ENCODE measurements at places on chromosomes 11 and 22.
A peak's percentile ranks its signal among the peaks of the same experiment; 100 is the strongest.

- peak; percentile 63 for DNase-seq
Observed at GRCh38 chr11:123246749-123247495, 51.9 kb upstream of the CLMP start.

- peak; percentile 49 for DNase-seq
Observed at GRCh38 chr11:117232092-117232878, at the start of gene RNF214. RNF214 (plus strand) TSS chr11:117232671; CDS start chr11:117234273, 1,602 bp downstream.

- DNase-seq: no peak
Observed at GRCh38 chr11:70034740-70035365, 43.3 kb upstream of the ANO1 start.

DNA sequence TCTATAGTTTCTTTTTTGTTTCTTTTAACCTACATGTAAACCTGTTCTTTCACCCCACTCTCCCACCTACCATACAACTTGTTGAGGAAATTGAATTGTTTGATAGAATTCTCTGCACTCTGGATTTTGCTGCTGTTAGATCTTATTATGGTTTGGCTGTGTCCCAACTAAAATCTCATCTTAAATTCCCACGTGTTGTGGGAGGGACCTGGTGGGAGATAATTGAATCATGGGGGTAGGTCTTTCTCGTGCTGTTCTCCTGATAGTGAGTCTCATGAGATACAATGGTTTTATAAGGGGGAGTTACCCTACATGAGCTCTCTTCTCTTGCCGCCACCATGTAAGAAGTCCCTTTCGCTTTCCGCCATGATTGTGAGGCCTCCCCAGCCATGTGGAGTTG is 15.0 kb upstream of the PITPNB start:
- no peak for DNase-seq

GRCh38 chr11:80462211-80462610 is 1021.4 kb upstream of the TENM4 start:
- DNase-seq: no peak

- DNase-seq: no peak
Observed at GRCh38 chr22:45974498-45974897, 2.5 kb downstream of the WNT7B start.

DNA sequence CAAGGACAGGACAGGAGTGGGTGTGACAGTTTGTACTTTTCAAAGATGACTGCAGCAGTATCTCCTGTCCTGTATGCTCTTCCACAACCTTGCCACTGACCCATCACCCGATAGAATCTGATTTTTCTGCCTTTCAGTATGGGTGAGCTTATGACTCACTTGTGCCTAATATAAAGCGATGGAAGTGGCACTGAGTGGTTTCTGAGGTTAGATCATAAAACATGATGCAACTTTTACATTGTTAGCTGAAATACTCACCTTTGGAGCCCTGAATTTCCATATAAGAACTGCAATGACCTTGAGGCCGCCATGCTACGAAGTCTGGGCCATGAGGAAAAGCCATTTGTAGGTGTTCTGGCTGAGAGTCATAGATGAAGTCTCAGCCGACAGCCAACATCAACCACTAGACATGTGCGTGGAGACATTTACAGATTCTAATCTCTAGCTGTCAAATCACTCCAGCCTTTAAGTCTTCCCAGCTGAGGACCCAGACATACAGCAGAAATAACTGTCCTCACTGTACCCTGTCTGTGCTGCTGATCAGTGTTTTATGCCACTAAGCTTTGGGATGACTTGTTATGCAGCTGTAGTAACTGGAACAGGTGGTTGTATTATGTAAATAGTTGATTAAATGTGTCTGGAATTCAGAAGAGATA is 105.9 kb upstream of the ARHGAP20 start:
- DNase-seq: no peak

DNA sequence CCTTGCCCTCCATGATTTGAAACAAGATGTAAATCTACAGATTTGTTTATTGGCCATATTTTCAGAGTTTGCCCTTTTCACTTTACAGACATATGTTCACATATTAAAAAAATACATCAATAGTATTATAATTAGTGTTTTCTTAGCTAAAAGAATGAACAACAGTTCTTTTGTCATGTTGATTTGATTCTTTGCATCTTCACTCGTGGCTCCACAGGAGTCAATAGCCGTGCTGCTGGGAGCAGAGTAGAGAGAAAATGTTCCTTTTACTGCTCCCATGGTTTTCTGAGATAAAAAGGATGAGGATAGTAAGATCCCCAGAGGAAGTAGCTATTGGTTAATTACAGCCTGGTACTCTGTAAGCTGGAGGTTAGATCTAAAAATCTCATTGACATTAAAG is 151.2 kb downstream of the PGR start:
- no peak for DNase-seq

DNA sequence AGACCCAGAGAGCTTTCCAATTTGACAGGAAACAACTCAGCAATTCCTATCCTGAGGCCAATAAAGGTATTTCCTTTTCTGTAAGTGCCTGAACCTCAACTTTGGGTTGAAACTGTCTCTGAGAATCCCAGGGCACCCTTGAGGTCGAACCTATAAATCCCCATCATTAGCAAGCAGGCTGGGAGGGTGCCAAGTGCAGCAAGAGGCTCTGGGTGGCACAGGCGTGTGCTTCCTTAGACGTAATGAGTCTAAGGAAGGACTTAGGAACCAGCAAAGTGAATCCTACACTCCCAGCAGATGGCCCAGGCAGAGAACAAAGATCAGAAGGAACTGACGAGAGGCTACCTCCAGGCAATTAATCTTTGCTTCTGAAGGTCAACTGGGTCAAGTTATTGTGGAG is 234.3 kb upstream of the NARS2 start:
- DNase-seq: no peak

GRCh38 chr11:105612771-105613170 is 2.9 kb downstream of the GRIA4 start:
- no peak for DNase-seq

- no peak for DNase-seq
Observed at GRCh38 chr22:29871684-29872083, 11.3 kb upstream of the MTMR3 start.

GRCh38 chr11:68040101-68040956 is 1.5 kb downstream of the TCIRG1 start:
- DNase-seq: peak; percentile 9

DNA sequence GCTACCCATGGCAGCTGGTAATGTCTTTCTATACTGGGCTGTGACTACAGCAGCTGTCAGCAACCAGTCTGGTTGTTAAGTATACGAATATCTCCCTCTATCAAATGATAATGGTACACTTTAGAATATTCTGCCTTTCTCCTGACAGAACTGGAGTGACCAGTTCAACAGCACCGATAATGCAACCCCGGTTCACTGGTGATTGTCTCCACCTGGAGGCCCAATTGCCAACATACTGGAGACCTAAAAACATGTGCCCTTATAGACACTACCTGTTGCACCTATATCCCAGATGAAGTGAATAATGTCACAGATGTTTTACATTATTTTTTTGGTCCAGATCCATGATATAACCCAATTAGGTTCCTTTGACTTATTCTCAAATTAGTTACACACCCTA is 21.1 kb downstream of the OR5P2 start:
- DNase-seq: no peak

- no peak for DNase-seq
Observed at GRCh38 chr11:47369676-47370075, 8.7 kb downstream of the SPI1 start.

DNA sequence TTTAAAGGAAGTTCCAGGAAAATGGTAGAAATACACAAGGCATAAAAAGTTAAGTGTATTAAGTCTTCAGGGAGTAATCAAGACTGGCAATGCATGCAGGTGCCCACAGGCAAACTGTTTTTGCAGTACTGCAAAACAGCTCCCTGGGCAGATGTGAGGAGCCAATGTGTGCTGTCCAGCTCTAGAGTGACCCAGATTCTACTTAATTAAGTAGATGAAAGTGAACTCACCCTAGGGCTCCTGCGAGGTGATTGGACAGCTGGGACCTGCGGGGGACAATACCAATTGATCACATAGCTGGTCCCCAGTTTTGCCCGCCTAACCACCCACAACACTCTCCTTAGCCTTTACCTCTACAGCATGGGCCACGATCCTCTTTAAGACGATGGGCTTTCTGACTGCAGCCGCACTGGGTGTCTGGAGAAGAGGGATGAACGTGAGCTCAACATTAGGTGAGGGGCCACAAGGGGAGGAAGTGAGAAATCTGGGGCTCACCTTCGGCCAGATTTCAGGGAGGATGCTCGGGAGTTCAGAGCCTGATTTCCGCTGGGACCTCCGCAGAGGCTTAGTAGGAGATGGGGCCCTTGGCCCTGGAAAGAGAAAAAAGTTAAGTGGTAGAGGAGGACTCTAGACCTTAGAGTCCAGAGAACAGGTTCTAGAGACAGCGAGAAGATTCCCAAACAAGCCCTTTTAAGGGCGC is 556 bp downstream of the CDCA5 start:
- DNase-seq: no peak

DNA sequence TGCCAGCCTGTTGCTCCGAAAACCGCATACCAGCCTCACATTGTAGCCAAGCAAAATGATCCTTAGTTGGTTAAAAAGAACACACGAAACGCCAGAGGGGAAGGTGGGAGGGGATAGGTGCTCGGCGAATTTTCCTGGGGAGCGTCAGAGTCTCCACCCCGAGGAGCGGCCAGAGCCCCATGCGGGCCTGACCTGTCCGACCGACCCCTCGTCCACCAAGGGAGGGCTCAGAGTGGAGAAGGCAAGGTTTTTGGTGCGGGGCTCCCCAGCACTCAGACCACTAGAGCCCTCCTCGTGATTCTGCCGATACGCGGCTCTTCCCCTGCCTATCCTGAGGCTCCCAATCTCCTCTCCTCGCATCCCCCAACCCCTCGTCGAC is 39.6 kb downstream of the DIXDC1 start:
- DNase-seq: no peak

- DNase-seq: no peak
Observed at GRCh38 chr22:46491946-46492345, 45.5 kb downstream of the CELSR1 start.

- no peak for DNase-seq
Observed at GRCh38 chr11:130636722-130637464, 188.4 kb downstream of the ADAMTS15 start.

- no peak for DNase-seq
Observed at GRCh38 chr11:124837491-124837856, 27.8 kb upstream of the ROBO3 start.

DNA sequence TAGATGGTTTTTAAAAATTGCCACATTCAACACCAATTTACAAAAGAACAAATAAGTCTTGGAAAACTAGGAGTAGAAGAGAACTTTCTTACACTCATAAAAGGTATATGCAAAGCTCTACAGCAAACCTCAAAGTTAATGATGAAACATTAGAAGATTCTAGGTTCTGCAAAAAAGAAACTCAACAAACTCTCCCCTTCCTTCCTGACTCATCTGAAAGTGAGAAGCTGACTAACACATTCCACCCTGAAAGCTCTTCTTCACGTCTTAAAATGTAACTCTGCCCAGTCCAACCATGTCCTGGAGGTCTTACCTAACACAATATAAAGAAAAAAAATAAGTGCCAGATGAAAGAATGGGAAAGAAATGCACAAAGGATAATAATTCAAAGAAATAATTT is 218.9 kb upstream of the ISX start:
- DNase-seq: no peak

GRCh38 chr11:117588166-117588810 is 208.7 kb downstream of the DSCAML1 start:
- DNase-seq: no peak

GRCh38 chr22:22009661-22010060 is 27.1 kb upstream of the TOP3B start:
- DNase-seq: no peak

DNA sequence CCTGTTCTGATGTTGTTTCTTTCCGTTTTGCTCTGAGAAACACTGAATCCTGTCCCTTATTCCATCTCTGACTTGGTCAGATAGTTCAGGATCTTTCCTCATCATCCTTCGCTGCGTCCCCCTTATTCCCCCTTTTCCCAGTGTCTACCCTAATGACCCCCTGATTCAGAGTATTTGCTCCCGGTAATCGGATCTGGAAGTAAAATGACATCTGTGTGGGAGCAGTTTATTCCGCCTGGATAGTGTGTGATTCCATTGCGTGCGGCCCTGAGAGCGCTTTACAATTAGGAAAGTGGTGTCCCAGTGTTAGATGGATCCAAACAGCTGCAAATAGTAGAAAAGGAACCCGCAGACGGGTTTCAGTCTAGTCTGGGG is 606 bp downstream of the DRG1 start:
- DNase-seq: no peak

DNA sequence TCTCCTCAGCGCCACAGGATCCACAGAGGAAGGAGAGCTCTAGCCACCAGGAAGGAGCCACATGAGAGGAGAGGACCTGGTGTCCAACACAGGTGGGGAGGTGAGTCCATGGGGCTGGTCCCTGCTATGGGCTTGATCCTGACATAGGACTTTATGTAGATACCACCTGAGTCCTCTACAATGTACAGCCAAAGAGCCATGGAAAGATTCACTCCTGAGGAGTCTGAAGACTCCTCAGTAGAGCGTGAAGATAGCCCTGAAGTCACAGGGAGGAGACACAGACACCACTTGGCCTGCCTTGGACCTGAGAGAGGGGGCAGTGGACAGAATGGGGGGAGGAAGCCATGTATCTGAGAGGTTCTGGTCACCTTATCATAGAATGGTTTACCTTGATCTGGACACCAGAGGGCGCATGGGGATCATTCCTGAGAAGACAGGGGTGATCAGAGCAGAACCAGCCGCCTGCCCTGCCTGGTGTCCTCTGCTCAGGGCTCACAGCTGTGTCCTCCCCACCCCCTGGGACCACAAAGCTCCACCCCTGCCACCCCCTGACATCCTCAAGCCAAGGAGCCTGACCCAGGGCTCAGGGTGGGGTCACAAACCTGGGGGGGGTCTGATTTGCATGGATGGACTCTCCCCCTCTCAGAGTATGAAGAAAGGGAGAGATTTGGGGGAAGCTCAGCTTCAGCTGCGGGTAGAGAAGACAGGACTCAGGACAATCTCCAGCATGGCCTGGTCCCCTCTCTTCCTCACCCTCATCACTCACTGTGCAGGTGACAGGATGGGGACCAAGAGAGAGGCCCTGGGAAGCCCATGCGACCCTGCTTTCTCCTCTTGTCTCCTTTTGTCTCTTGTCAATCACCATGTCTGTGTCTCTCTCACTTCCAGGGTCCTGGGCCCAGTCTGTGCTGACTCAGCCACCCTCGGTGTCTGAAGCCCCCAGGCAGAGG is 77.0 kb downstream of the ZNF280B start:
- peak; percentile 24 for DNase-seq

GRCh38 chr22:37253126-37253660 is 9.1 kb upstream of the RAC2 start:
- DNase-seq: no peak

- DNase-seq: no peak
Observed at GRCh38 chr11:105333153-105333552, 193.6 kb upstream of the CARD18 start.

- DNase-seq: no peak
Observed at GRCh38 chr11:5196067-5196466, 4.4 kb downstream of the OR51V1 start.

GRCh38 chr11:100574894-100575769 is 112.0 kb upstream of the ARHGAP42 start:
- DNase-seq: no peak

DNA sequence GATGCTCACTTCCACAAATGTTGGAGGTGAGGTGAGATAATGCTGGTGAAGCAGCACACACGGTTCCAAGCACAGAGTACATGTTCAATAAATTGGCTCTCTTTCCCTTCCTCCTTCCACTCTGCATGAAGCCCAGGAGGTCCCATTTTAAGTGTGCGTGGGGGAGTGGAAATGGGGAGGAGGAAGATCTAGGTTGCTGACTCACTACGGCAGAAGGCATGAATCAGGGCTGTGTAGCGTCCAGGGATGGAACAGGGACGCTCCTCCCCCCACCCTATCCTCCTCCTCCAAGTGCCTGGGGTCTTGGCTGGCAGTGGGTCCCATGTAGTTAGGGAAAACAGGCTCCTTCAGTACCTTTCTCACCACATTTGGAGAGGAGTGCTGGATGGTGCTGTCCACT is 44.2 kb downstream of the TRIM66 start:
- no peak for DNase-seq
